ENCODE measurements at places on chromosomes 6 and 20.

GRCh38 chr6:144298194-144298593 is 13.1 kb downstream of the UTRN start:
- no peak for DNase-seq

DNA sequence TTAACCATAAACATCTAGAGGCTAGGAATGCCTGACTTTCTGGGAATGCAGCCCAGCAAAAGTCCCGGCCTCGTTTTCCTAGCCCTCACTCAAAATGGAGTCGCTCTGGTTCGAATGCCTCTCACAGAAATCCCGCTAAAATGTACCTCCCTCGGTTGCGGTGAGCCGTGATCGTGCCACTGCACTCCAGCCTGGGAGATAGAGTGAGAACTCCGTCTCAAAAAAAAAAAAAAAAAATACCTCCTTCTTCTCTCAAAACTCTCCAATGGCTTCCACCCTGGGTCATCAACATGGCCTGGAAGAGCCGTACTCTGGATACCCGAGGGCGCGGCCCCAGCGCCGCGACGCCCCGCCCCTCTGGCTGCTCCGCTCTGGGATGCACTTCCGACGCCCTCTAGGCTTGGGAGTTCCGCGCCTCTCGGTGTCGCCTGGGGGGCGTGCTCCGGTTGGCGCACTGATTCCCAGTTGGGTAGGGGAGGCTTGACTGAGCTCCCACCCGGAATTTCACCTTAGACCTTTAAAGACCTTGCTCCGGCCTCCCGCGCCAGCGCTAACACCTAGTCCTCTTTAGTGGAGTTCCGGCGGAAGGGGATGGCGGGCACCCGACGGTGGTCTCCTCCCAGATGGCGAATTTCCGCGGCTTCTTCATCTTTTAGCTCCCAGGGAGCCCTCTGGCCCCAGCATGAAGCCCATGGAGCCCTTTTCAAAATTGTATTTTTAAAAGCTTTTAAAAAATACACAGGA is 12.3 kb downstream of the HMGN4 start:
- DNase-seq, result no peak

DNA sequence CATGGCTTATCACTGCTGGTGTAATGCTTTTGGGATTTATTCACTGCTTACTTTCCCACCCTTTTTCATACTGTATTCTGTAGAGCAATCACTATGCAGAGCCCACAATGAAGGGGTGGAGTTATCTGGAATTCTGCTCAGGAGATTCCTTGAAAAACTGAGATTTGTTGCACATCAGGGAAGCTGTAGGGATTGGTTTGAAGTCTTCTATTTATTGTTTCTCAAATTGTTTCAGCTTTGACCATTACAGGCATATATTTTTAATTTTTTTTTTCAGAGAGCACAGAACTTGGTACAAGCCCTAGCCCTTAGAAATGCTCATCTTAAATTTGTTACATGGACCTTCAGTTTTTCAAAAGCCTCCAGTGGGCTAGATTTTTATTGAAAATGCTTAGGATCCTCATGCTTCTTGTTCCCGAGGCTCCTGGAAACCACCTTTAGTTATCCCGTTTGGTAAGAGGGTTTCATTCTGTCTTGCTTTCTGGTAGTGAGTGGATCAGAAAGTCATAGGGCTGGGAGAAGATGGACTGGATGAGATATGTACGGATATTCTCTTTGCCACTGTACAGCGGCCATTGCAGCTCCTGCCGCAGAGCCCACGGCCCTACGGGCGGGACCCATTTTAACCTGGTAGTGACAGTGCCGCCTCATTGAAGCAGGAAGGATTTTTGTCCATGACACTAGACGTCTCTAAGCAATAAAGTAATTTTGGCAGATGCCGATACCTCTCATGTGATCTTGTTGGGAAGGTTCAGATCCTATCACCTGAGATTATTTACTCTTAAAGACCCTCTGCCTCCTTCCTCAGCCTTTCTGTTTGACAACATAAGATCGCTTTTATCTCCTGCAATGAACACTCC is 45.3 kb upstream of the ZNF184 start:
- no peak for DNase-seq

DNA sequence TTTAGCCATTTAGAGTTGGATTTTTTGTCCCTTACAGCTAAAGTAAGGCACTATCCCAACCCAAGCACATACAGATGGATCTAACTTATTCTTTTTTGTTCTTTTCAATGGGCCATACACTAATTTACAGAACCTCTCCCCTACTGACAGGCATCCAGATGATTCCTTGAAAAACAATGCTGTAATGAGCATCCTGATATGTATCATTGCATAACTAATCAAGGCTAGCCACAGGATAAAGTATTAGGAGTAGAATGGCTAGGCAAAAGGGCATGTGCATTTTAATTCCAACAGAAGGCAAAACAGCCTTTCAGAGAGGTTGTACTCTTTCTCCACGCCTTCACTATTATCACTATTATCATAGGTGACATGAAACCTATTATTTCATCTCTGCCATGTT is 54.1 kb downstream of the ELOVL5 start:
- no peak for DNase-seq

GRCh38 chr6:35419417-35419816 is 32.7 kb upstream of the FANCE start:
- no peak for DNase-seq

DNA sequence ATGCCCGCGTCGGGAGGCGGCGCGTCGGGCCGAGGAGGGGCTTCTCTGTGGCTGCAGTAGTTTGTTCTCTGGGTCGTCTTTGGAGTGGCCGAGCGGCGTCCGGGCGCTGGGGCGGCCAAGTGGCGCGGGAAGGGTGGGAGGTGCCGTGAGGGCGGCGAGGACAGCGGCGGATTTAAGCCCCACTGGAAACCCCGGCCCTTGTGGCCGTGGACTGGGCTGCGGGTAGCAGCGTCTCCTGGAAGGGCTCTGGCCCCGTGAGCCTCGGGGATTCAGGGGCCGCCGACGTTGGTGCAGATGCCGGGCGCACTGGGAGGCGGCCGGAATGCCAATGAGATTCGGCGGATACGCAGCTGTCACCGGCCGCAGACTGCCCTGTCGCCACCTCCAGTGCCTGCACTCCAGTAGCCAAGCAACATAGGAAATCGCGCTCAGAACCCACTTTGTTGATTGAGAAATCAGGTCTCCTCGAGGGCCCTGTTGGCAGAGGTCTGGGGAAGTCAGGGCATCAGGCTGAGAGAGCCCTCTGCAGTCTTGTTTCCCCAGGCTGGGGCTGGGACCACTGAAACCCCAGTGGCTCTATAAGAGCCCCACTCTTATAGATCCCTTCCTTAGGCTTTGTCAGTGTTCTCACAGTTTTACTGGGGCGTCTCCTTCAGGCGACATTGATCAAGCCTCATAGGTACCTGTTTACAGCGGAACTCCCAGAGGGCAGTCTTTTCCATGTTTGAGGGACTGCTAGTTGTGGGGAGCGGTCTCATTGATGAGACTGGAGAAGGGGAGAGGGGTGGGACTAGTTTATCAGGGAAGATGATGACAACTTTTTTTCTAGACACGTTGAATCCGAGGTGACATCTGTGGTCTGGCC is 642 bp downstream of the GZF1 start:
- DNase-seq, result no peak

DNA sequence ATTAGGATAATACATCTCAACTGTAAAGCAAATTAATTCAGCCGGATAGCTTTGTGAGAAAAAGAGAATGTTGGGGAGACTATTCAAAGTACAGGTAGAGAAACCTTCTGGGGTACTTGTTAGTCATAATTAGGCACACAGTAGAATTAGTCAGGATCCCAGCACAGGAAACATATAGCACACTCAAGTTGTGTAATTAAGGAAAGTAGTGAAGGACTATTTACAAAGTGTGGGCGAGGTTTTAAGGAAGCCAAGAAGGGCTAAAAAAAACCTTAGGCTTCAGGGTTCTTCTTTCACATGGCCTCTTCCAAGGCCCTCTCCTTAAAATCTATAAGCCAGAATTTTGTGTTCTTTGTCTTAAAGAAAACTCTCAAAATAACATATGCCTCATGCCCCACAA is 126.7 kb downstream of the RTN4IP1 start:
- no peak for DNase-seq

DNA sequence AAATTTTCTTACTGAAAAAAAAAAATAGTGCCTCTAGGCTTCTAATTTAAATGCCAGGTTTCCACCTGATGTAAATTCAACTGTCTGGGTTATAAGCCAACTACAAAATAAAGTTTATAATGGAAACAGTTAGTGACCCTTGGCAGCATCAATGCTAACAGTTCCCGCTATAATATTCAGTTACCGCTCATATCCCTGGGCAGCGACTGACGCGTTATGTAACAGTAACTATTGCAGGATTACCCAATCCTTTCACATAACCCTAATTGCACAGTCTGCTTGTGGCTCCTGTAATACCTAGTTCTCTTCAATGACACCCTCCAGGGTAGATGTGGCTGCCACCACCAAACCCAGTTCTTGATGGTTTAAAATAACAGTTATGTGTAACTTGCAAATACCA is 208.6 kb downstream of the MOXD1 start:
- no peak for DNase-seq

DNA sequence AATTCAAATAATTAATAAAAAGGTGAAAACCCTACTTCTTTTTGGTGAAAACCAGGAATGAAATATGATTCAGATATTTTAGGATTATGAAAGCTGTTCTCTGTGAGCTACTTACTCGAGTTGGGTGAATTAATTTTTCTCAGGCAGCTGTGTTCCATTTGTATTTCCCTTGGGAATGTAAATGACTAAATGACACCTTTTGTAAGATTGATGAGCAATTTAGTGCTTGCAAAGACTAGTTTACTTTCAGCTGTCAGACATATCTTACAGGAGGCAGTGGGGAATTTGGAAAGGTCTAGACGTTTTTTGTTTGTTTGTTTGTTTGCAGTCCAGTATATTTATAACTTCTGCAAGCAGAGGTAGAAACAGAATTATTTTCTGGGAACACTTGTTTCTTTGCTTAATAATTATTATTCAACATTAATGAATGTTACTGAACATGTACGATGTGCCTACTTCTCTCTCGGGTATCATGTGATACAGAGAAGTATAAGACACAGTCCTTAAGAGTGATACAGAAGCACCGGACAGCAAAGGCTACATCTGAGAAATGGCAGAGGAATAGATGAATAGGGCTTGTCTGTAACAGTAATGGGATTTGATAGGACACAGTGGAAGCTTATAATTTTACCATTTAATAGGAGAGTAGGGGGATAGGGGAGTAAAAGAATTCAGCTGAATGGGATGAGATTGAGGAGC is 91.3 kb downstream of the AKAP7 start:
- no peak for DNase-seq

DNA sequence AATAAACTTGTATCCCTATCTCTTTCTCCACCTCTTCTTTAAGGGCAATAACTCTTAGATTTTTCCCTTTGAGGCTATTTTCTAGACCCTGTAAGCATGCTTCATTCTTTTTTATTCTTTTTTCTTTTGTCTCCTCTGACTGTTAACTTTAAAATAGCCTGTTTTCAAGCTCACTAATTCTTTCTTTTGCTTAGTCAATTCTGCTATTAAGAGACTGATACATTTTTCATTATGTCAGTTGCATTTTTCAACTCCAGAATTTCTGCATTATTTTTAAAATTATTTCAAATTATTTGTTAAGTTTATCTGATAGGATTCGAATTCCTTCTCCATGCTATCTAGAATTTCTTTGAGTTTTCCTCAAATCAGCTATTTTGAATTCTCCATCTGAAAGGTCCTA is 84.0 kb downstream of the CFAP61 start:
- no peak for DNase-seq

DNA sequence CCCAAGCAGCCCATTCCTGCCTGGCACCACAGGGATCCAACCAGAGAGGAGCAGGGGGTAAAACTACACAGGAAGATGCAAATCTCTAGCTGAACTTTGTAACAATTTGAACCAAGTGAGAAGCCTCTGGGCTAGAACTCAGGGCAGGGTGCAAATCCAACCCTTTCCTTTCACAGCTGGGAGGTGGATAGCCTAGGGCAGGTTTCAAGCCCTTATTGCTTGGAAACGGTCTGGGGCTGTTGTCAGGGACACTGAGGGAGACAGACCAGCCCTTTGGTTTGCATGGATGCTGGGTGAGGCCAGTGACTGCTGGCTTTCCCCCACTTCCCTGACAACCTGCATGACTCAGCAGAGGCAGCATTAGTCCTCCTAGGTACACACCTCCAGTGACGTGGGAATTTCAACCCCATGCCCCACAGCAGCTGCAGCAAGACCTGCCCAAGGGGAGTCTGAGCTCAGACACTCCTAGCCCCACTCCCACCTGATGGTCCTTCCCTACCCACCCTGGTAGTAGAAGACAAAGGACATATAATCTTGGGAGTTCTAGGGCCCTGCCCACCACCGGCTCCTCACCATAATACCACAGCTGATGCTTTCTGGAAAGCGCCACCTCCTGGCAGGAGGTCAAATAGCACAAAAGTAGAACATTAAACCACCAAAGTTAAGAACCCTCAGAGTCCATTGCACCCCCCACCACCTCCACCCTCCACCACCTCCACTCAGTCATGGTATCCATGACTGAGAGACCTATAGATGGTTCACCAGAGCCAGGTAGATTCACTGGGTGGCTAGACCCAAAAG is 797.7 kb upstream of the MAN1A1 start:
- DNase-seq, result no peak

DNA sequence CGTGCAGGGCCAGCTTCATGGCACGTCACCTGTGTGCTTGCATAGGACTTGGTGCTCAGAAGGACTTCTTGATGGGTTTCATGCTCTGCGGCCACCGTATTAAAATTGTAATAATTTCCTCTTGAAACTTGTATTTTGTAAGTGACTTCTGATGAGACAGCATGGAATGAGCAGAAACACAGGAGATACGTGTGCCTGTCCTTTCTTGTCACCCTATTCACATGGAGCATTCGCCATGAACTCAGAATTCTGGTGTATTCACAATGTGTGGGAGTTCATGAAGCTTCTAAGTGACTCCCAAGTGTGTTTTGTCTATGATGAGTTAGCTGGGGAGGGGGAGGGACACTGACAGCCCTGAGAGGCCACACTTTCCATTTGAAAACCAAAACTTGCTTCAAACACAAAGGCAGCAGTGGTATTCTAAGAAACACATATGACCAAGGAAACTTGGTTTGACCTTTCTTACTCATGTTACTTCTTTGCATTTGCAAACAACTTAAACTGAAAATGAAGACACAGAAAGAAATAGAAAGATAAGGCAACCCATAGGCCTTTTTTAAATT is 92.1 kb upstream of the NEDD9 start:
- DNase-seq, result no peak

DNA sequence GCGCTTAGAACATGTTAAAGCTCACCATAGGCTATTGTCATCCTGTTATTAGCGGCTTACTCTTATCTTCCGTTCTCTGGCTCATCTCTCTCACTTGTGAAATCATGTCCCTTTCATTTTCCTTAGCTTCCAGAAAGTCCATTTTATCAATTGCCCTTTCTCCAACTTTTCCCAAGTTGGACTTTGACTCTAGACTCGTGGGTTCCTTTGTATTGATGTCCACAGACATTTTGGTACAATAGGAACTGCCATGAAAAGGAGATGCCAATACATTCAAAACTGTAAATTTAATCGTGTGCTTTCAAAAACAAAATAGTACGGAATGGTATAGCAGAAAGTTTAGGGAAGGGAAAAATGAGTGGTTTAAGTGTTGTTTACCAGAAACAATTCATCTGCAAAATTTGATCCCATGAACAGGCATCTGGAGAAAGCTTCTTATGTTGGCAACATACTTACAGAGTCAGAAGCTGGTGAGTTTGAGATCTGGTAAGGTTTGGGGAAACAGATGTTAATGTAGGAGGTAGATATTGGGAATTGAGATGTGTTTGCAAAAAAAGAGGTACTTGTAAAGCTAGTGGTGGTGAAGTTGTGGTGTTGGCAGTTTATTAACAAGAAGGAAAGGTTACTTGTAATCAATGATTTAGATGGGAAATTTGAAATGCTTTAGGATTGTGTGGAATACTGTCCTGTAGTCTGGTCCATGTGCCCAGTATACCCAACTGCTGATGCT is 10.2 kb upstream of the HIVEP1 start:
- DNase-seq, result no peak

Data from stimulated activated CD8-positive, alpha-beta memory T cell treated with anti-CD3 and anti-CD28 coated beads, Interleukin-12 subunit alpha, Interleukin-12 subunit beta, amount 100 ng/mL, for 1 hour (primary cell).